Progenitor cell of endocrine pancreas (in vitro differentiated cells): ENCODE measurements at places on chromosomes 4 and X. TPM values are rescaled to one million over a fixed set of nuclear protein-coding genes. Genes with fewer than 3 reads are reported as not detected.

DNA sequence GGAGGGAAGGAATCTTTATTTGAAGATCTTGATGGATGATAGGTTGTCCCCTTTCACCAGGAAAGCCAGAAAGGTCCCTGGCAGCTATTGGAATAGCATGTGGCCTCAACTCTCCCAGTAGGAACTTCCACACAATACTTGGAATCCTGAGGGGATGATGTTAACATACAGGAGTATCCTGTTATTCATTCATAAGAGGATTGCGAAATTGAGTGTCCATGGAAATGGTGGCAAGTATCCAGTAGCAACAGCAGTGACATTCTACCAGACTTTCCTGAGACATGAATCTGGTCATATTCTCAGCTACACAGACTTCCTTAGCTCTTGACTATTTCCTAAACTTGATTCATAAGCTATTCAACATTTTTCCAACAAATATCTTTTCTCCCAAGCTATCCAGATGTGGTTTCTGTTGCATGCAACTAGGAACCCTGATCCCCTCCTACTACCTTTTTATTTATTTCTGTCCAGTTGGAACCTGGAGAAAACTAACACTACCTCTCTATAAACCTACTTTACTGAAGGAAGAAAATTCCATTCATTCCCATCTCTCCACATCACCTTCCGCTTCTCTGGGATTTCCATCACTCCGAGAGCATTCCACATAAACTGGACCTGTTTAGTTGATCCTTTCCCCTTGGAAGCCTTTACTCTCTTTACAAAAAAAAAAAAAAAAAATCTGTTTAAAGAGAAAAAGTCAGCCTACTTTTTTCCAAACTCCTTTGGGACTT, 101.8 kb downstream of the ANXA5 start:
- DNase-seq, result no peak

DNA sequence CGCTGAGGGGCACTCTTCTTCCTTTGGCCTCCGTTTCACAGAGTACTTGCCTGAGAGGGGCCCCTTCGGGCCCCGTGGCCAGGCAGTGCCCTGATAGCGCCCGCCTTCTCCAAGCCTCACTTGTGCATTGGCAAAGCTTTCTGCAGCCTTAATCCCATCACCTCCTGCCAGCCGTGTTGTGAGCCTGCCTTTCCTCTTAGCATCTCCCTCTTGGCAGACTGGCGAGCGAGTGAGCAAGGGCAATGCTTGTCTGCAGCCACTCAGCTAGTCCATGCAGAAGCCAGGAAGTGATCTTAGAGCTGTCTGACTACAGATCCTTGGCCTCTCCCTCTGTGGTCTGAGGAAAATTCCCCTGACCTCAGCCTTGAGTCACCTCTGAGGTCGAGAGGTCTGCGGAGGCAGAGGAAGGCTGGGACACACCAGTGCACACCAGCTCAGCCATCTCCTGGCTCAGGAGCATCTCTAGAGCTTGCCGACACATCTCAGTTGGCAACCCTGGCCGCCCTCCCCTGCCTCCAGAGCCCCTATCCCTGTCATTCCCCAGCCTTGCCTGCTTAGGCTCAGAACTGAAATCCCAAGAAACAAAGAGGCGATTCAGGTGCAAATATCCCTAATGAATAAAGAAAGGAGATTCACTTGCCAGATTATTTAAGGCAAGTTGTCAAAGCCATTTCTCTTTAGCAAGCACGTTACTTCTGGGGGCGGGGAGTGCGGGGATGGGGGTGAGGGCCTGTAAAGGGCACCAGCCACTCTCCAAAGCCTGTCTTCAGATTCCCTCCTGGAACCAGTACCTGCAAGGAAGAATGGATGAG, 143.5 kb upstream of the MAMLD1 start:
- no peak for DNase-seq

- DNase-seq, result no peak
These were observed 110.4 kb upstream of the EDNRA start for GRCh38 chr4:147370473-147370872.

DNA sequence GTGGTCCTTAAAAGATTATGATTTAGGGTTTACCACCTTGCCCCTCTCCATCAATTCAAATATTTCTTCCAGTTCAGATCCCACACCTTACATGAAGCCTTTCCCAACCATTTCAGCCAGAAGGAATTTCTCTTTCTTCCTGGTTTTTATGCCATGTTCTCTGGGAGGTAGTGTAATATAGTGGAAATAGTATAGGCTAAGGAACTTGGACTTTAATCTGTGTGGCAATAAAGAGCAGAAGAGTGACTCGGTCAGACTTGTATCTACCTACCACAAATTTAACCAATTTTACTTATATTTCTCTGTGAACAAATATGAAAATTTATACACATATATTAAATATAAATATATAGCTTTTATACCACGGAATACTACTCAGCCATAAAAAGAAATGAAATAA, 18.4 kb upstream of the CISD2 start:
- no peak for DNase-seq

- DNase-seq, result no peak
These were observed 86.1 kb downstream of the BMP3 start for GRCh38 chr4:81116566-81116965.

- DNase-seq, result no peak
These were observed 201.7 kb upstream of the ADAMTS3 start for GRCh38 chr4:72770708-72771107.

GRCh38 chrX:22378296-22378695, 105.6 kb downstream of the CBLL2 start:
- DNase-seq, result no peak

GRCh38 chrX:66902081-66902480, 263.2 kb upstream of the EDA2R start:
- DNase-seq, result no peak

GRCh38 chrX:153473126-153473525, 2.8 kb upstream of the HAUS7 start:
- no peak for DNase-seq

GRCh38 chr4:10089346-10089745, 27.3 kb downstream of the WDR1 start:
- no peak for DNase-seq

- DNase-seq, result no peak
These were observed 1290.5 kb downstream of the ADGRL3 start for GRCh38 chr4:62490635-62491034.

DNA sequence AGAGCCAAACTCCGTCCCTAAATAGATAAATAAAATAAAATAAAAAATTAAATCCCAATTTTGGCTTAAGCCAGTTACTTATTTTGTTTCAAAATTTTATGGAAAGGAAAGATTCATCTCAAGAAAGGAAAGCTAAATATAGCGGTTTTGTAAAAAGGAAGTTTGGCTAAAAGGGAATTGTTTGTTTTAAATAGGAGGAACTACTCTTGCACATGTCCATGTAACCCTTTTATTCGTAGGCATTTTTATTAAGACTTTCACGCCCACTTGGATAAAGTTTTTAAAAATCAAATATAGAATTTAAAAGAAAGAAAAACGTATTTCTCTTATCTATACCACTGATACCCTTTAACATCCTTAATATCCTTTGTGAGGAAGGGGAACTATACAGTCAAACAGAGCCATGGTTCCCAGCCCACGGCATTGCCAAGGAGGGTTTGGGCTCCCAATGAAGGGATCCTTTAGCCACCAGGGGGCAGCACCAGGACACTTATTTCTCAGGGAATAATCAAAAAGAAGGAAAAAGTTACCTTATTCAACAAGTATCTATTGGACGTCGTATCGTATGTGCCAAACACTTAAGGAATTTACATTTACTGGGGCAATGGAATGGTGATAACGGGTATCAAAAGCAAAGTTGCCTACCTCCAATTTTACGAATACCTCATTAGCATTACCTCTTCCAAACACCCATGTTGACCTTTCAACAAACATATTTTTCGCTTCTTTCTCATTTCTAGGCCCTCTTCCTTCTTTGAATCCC, 27.7 kb downstream of the CDKN2AIP start:
- DNase-seq, result peak; percentile 71

The MAGEA2B gene
- 1.4 TPM in 1 of 2 replicates, not detected in the other for total RNA-seq

The TIMP1 gene
- total RNA-seq, result 29.1 and 33.0 TPM in 2 replicates

The BANK1 gene
- total RNA-seq, result 0.51 and 0.79 TPM in 2 replicates

The NXF2B gene
- 0.74 and 2.9 TPM in 2 replicates for total RNA-seq

The DGKK gene
- total RNA-seq, result 1.1 and 1.2 TPM in 2 replicates

The CPXCR1 gene
- total RNA-seq, result not detected in 2 replicates

The NAP1L2 gene
- 2.2 and 2.4 TPM in 2 replicates for total RNA-seq

The KLHL4 gene
- 0.74 and 1.0 TPM in 2 replicates for total RNA-seq

The PRKG2 gene
- 2.9 and 3.3 TPM in 2 replicates for total RNA-seq
